ENCODE measurements at places on chromosomes 13 and 19. TPM values are rescaled to one million over a fixed set of nuclear protein-coding genes. Genes with fewer than 3 reads are reported as not detected.

DNA sequence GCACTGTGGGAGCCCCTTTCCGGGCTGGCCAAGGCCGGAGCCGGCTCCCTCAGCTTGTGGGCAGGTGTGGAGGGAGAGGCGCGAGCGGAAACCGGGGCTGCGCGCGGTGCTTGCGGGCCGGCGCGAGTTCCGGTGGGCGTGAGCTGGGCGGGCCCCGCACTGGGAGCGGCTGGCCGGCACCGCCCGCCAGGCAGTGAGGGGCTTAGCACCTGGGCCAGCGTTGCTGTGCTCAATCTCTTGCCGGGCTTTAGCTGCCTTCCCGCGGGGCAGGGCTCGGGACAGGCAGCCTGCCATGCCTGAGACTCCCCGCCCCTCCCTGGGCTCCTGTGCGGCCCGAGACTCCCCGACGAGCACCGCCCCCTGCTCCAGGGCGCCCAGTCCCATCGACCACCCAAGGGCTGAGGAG, 405.2 kb upstream of the PRR20A start:
- no peaks in the 10 kb centered on the region for H3K4me1 ChIP-seq
- H3K4me3 ChIP-seq = no peak overlapping the region
- no peaks in the 10 kb centered on the region for H3K27me3 ChIP-seq
- H3K27ac ChIP-seq = no peak overlapping the region
- no peak for DNase-seq

GRCh38 chr19:42389899-42390298, at the start of gene CNFN:
Gene CNFN, minus strand, starts transcription at chr19:42390297. Its CDS starts 1,260 bp downstream, at chr19:42389037.
- no peaks in the 10 kb centered on the region for H3K36me3 ChIP-seq
- no peak within 1 kb of the TSS for H3K4me3 ChIP-seq
- H3K4me1 ChIP-seq = no peaks in the 10 kb centered on the region
- no peak within 1 kb of the TSS for H3K27ac ChIP-seq
- DNase-seq = no peak

GRCh38 chr13:83819611-83820010, 62.7 kb downstream of the SLITRK1 start:
- H3K4me1 ChIP-seq = no peaks in the 10 kb centered on the region
- no peaks in the 10 kb centered on the region for H3K36me3 ChIP-seq
- no peak for DNase-seq
- H3K27me3 ChIP-seq = no peaks in the 10 kb centered on the region

DNA sequence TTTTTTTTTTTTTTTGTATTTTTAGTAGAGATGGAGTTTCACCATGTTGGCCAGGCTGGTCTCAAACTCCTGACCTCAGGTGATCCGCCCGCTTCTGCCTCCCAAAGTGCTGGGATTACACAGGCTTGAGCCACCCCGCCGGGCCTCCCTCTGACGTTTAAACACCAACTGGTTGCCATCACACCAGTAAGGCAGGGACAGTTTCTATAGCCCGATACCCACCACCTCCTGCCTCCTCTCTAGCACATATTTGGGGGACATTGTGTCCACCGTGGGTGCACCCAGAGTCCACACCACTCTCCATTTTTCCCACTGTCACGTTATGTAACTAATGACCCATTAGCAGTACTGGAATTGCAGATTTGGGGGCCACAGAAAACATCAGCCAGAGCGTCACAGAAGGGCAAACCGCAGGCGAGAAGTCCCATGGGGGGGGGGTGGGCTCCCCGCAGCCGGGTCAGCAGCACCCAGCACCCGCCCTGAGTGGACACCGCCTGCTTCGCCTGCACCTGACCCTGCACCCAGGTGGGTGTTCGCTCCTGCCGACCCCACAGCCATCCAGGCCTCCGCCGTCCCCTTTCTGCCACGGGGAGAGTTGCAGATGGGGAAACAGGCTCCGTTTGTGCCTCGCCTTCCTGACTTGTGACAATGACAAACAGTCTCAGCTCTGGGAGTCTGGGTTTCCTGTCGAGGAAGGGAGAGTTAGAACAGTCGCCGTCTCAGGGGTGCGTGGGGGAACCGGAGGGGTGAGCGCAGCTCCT, 3.6 kb downstream of the ONECUT3 start:
- DNase-seq = no peak
- H3K27ac ChIP-seq = no peak overlapping the region
- no peak overlapping the region for H3K4me3 ChIP-seq
- no peaks in the 10 kb centered on the region for H3K36me3 ChIP-seq
- no peaks in the 10 kb centered on the region for H3K4me1 ChIP-seq

DNA sequence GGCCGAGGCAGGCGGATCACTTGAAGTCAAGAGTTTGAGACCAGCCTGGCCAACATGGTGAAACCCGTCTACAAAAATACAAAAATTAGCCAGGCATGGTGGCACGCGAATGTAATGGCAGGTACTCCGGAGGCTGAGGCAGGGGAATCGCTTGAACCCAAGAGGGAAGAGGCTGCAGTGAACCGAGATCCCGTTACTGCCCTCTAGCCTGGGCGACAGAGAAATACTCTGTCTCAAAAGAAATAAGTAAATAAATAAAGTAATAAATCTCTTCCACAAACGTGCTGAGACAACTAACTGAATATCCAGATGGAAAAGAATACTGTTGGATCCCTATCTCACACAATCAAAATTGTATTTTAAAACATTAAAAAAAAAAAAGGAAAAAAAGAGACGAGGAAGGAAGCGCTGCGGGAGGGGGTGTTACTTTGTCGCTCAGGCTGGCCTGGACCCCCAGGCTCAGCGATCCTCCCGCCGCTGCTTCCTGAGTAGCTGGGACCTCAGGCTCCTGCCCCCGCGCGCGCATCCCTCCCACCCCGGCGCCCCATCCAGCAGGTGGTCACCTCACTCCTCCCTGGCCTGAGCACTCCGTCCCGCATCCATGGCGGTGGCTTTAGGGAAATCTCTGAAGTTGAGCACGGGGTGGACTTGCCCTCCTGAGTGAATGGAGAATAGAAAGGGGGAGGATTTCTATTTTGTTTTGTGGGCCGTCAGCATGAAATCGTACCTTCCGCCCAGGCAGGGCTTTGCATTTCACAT, 628 bp upstream of the ZNF813 start:
- H3K27ac ChIP-seq = no peak overlapping the region
- DNase-seq = no peak
- H3K27me3 ChIP-seq = no peaks in the 10 kb centered on the region
- H3K36me3 ChIP-seq = no peaks in the 10 kb centered on the region
- H3K4me3 ChIP-seq = peak overlapping the region; percentile 57

The NCCRP1 gene
- not detected for total RNA-seq

GRCh38 chr13:35947315-35947714, 183.9 kb downstream of the DCLK1 start:
- no peak overlapping the region for H3K27ac ChIP-seq
- H3K36me3 ChIP-seq = no peaks in the 10 kb centered on the region
- H3K4me1 ChIP-seq = no peaks in the 10 kb centered on the region
- H3K4me3 ChIP-seq = no peak overlapping the region
- DNase-seq = no peak

DNA sequence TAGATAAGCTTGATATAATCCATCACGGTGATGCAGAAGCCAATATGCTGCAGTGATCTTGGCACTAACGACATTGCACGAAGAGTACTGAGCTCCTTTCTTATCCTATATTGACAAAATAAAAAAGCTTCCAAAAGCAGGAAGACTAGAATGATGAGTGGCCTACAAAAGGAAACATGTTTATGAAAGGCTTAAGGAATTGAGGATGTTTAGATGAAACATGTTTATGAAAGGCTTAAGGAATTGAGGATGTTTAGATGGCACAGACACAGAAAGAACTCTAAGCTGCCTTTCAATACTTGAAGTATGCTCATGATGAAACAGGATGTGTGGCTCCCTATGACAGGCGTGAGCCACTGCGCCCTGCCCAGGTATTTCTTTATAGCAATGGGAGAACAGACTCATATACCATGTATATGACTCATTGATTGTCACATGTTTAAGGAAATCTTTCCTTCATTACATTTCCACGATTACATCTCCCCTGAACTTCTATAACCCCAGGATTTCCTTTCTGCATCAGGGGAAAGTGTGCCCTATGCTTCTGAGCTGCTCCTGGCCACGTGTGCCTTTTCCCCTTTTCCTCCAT, 690.8 kb upstream of the ARGLU1 start:
- H3K27ac ChIP-seq = no peak overlapping the region
- DNase-seq = no peak
- H3K4me1 ChIP-seq = no peaks in the 10 kb centered on the region
- no peaks in the 10 kb centered on the region for H3K27me3 ChIP-seq

DNA sequence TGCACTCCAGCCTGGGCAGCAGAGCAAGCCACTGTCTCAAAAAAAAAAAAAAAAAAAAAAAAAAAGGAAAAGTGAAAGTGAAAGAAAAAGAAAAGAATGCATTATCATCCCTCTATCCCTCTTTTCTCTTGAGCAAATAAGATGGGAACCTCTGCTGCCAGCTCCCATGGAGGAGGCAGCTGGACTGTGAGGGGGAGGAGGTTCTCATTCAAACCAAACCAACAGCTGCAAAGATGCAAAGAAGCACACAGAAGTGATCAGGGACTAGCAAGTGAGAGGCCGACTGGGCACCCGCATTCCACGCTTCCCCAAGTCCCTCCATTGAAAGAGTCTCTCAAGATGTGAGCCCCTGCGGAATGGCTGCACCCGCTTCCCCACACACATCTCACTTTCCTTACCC, 63.5 kb downstream of the TSHZ3 start:
- H3K27ac ChIP-seq = no peak overlapping the region
- H3K4me1 ChIP-seq = no peaks in the 10 kb centered on the region
- no peaks in the 10 kb centered on the region for H3K27me3 ChIP-seq
- H3K4me3 ChIP-seq = no peak overlapping the region
- no peaks in the 10 kb centered on the region for H3K36me3 ChIP-seq
- DNase-seq = no peak

The ZNF324 gene
- total RNA-seq = 4.0 TPM

The GRIN2D gene
- 0.29 TPM for total RNA-seq

DNA sequence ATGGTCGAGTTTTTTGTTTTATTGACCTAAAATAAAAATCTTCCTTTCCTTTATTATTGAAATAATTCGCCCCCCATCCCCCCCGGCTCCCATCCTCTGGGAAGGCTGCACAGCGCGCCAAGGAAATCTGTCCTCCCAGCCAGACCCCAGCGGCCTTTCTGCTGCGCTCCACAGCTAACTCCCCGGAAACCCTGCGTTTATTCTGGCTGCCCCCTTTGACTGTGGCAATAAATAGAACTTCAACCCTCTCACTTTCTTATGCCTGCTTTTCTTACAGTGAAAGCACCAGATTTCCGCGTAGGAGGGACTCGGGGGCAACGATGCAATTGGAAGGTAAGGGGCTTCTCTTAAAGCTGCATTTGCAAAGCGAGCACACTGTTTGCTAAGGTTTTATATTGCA, 9.7 kb upstream of the C19orf12 start:
- no peak overlapping the region for H3K27ac ChIP-seq
- no peaks in the 10 kb centered on the region for H3K4me1 ChIP-seq
- DNase-seq = no peak

- peaks cover 21% of the 10 kb centered on the region for H3K4me1 ChIP-seq
- H3K27ac ChIP-seq = peak overlapping the region; percentile 95
- H3K27me3 ChIP-seq = no peaks in the 10 kb centered on the region
- no peaks in the 10 kb centered on the region for H3K36me3 ChIP-seq
Observed at GRCh38 chr19:2774953-2775555, 8.0 kb downstream of the SGTA start.

DNA sequence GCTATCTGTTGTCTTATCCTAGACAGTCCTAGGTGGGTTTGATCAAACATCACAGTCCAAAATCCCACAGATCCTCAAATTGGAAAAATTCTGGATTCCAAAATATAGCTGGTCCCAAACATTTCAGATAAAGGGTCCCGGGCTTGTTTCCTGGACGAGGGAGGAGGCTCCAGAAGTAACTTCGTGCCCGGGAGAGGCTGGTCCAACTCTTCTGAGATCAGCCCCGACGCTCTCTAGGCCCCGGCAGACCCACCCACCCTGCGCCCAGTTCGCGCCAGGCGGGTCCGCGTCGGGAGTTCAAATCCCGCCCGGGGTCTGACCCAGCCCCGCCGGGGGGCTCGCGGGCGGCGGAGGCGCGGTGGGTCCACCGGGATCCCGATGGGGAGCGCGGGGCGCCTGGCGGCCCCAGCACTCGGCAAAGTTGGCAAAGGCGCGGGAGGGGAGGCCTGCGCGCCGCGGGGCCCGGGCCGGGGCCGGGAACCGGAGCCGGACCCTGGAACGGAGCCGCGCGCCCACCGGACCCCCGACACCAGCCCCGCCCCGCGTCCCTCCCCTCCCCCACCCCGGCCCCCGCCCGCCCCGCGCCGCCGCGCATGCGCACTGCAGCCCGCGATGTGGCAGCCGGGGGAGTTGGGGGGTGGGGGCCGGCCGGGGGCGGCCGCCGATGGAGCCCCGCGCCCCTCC, 513 bp downstream of the MIER2 start:
- H3K4me3 ChIP-seq = peak overlapping the region; percentile 60
- peak overlapping the region; percentile 43 for H3K27ac ChIP-seq
- H3K36me3 ChIP-seq = no peaks in the 10 kb centered on the region
- no peak for DNase-seq
- no peaks in the 10 kb centered on the region for H3K27me3 ChIP-seq

DNA sequence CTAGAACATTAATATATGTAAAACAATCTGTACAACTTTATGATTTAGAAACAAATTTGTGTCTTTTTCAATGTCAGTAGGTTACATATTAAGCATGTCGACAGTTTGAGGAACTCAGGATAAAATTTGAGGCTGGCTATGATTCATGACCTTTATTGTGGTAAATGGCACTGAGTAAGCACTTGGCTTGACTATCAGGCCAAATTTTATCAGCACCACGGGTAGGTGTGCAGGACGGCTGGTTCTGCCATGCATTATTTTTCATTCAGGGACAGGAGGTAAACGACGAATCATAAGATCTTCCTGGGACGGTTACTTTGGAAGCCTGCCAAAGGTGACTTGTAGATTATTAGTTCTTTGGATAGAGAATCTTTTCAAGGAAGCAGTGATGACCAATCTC, 19.9 kb upstream of the CYP4F8 start:
- H3K4me1 ChIP-seq = no peaks in the 10 kb centered on the region
- H3K27ac ChIP-seq = no peak overlapping the region
- no peaks in the 10 kb centered on the region for H3K36me3 ChIP-seq
- no peaks in the 10 kb centered on the region for H3K27me3 ChIP-seq
- no peak overlapping the region for H3K4me3 ChIP-seq

DNA sequence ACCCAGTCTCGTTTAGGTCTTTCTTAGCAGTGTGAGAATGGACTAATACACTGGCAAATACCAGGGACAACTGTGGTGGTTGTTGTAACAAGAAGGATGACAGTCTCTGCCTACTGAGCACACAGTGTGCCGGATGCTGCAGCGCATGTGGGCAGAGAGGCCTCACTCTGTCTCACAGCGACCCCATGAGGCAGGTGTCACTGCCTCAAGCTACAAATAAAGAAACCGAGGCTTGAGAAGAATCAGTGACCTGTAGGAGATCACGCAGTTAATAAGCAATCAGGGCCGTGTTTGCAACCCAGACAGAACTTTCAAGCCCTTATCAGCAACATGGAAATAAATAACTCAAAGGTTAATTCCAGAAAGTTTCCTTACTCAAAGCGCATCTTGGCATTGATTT, 40.5 kb upstream of the GAS6 start:
- H3K36me3 ChIP-seq = no peaks in the 10 kb centered on the region
- no peaks in the 10 kb centered on the region for H3K27me3 ChIP-seq
- no peak overlapping the region for H3K27ac ChIP-seq
- no peaks in the 10 kb centered on the region for H3K4me1 ChIP-seq
- no peak overlapping the region for H3K4me3 ChIP-seq

The APOC1 gene
- 4,903 TPM for total RNA-seq

GRCh38 chr13:91248249-91248648, 99.2 kb upstream of the MIR17HG start:
- no peaks in the 10 kb centered on the region for H3K36me3 ChIP-seq
- no peak overlapping the region for H3K27ac ChIP-seq
- no peaks in the 10 kb centered on the region for H3K27me3 ChIP-seq
- H3K4me1 ChIP-seq = no peaks in the 10 kb centered on the region
- no peak for DNase-seq
- H3K4me3 ChIP-seq = no peak overlapping the region

Data from right lobe of liver (tissue), 6 donors.